ENCODE measurements at places on chromosomes 6 and 20.

GRCh38 chr6:20540683-20541082, 6.4 kb downstream of the CDKAL1 start:
- no peak for DNase-seq

GRCh38 chr20:34017610-34018009, 23.9 kb downstream of the RALY start:
- no peak for DNase-seq

- DNase-seq = no peak
Measured at GRCh38 chr6:138957903-138958302, 30.1 kb downstream of the REPS1 start.

GRCh38 chr6:131205481-131206244, 70.4 kb downstream of the AKAP7 start:
- no peak for DNase-seq

DNA sequence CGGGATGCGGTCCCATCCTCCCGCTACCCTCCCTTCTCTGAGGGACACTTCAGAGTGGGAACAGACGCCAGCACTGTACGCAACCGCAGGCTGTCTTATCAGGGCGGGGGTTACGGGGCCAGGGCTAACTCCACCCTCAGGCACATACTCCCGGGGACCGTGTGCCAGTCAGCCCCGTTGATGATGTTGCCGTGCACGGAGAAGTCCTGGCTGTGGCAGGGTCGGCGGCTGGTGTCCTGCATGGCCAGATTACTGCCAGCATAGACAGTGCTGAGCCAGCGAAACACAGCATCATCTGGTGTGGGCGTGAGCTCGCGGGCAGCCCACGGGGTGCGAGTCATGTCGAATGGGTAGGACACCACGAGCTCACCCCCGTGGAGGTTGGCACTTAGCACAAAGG, 5.0 kb downstream of the CPXM1 start:
- DNase-seq = no peak

DNA sequence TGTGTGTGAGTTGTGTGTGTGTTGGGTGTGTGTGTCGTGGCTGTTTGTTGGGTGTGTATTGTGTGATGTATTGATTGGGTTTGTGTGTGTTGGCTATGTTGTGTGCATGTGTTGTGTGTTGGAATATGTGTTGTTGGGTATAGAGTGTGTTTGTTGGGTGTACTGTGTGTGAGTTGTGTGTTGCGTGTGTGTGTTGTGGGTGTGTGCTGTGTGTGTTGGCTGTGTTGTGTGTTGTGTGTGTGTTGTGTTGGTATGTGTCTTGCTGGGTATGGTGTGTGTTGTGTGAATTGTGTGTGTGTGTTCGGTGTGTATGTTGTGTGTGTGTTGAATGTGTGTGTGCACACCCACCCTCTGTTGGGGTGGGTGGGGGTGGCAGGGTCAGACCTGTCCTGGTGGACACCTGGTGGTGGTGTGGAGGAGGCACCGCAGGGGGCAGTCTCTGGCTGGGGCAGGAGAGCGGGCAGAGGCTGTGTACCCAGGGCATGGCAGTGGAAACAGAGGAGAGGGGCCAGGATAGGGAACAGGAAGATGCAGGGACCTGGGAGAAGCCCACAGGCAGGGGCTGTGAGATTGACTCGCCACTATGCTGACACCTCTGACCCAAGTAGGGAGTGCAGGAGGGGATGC, 25.5 kb upstream of the PXDC1 start:
- DNase-seq = no peak

DNA sequence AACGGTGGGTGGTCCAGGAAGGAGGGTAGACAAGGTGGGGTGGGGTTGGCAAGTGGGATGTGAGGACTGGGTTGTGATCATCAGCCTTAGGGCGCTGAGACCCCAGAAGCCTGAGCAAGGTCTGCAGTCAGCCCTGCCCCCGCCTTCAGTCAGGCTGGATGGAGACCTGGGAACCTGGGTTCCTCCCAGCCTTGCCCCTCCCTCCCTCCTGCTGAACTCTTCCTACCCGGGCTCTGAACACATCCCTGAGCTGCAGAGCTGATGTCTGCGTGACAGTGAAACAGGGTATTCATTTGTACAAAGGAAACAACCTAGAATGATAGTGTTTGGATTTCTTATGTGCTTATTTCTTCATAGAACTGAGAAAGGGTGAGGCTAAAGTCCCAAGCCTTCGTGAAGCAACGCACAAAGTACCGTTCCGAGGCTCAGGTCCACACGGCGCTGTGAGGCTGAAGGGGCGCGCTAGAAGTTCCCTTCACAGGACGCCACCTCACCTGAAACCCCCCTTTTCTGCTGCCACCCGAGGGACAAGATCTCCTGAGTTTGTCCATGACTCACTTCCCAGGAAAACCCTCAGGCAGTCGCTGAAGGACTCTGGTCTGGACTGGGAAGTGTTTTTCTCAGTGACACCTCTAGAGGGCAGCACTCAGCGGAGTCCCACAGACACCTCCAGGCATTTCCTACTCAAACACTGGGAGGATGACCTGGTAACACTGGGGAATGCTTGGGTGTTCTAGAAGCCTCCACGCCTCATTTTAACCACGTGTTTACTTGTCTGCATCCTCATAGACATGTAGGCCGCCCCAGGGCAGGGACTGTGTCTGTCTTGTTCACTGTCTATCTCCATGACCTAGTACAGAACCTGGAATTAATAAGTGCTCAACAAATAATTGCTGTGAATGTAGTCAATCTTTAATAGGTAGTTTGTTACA, 1.2 kb downstream of the GSTA5 start:
- no peak for DNase-seq

GRCh38 chr6:33661106-33661838, 40.1 kb downstream of the ITPR3 start:
- no peak for DNase-seq

DNA sequence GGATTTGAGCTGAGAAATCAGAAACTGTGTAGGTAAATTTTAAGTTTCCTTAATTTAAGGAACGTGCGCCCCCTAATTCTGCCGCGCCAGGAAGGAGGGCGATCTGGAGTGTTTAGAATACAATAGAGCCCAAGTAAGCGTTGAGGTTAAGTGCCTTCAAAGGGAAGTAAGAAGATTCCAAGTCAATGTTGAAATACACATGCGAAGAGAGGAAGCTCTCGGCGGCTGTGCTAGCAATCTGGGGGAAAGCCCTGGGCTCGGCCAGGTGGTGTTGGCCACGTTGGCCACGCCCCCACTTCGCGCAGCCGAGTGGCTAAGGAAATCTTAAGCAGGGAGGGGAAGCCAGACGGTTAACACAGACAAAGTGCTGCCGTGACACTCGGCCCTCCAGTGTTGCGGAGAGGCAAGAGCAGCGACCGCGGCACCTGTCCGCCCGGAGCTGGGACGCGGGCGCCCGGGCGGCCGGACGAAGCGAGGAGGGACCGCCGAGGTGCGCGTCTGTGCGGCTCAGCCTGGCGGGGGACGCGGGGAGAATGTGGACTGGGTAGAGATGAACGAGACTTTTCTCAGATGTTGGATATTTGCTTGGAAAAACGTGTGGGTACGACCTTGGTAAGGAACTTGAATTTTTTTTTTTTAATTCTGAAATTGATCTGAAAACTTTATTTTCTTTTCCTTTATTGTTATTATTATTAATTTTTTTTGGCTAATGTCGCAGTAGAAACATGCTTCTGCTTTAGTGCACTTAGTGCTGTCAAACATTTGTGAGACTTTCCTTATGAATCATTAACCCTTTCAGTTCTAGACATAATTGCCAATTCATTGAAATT, at the start of gene PRDM1:
Gene PRDM1, plus strand, starts transcription at position 353 of the 830 bp plus-strand sequence. Its CDS starts 218 bp downstream, at position 571.
- peak; percentile 88 for DNase-seq

GRCh38 chr6:142823256-142823902, 121.6 kb downstream of the HIVEP2 start:
- DNase-seq = no peak

DNA sequence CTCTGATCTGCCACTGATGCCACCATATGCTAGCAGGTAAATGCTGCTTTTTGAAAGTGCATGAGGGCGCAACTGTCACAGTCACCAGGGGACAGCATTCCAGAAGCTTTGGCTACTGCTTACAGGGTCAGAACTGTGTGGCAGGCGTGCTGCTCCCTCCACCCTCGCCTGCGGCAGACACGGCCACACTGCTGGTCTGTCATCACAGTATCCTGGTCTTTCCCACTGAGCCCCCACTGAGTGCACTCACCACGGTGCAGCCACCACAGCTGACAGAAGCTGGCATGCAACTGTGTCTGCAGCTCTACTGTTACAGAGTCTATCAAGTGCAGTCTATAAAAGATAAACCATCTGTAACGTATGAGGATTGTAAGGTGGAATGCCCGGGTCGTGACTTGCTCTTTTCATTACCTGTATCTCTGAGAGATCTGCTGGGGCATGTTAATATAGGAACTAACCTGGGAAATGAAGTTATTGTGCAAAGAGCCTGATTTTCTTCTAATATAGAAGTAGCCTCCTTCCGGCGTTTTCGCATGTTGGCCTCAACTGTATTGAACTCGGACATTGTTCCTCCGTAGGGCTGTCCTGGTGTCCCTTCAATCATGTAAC, 24.5 kb downstream of the GCLC start:
- no peak for DNase-seq

GRCh38 chr6:84908304-84908904, 144.0 kb upstream of the TBX18 start:
- DNase-seq = no peak

GRCh38 chr6:43393602-43394001, 24.2 kb upstream of the ZNF318 start:
- no peak for DNase-seq

- no peak for DNase-seq
Measured at GRCh38 chr6:148959008-148959407, 212.2 kb downstream of the UST start.

DNA sequence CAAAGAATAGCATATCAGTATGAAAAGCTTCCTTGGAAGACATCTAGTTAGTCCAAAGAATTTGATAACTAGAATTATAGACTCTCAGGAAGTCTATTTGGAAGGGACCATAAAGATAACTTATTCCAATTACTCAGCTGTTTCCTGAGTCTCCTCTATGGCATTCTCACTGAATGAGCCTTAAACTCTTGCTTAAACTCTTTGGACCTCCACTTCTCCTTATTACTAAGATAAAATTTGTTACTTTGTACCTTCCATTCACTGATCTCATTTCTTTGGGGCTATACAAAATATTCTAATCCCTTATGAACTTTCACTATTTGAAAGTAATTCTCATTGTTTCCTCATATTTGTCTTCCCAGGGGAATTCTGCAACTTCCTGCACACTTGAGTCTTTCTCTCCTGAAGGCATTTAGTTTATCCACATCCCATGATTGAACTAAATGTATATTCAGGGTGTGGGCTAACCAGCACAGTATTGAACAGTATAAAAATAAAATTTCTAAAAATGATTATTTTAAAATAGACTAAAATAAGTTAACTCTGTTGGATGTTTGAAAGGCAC, 67.1 kb upstream of the NOTCH4 start:
- no peak for DNase-seq

- DNase-seq = no peak
Measured at GRCh38 chr20:50536333-50536732, 26.1 kb downstream of the PTPN1 start.

DNA sequence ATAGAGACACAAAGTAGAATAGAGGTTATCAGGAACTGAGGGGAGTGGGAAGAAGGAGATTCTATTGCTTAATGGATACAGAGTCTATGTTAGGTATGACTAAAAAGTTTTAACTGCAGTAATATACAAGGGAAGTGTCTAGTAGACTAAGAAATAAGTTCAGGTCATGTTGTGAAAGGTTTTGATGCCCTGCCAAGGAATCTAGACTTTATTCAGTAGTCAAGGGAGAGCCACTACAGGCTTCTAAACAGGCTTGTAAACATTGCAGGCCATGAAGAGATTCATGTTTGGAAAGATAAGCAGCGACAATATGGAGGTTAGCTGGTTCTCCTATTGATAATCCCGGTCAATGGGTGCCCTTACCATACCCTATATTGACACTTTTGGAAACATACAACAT, 352.8 kb upstream of the SOX4 start:
- no peak for DNase-seq

DNA sequence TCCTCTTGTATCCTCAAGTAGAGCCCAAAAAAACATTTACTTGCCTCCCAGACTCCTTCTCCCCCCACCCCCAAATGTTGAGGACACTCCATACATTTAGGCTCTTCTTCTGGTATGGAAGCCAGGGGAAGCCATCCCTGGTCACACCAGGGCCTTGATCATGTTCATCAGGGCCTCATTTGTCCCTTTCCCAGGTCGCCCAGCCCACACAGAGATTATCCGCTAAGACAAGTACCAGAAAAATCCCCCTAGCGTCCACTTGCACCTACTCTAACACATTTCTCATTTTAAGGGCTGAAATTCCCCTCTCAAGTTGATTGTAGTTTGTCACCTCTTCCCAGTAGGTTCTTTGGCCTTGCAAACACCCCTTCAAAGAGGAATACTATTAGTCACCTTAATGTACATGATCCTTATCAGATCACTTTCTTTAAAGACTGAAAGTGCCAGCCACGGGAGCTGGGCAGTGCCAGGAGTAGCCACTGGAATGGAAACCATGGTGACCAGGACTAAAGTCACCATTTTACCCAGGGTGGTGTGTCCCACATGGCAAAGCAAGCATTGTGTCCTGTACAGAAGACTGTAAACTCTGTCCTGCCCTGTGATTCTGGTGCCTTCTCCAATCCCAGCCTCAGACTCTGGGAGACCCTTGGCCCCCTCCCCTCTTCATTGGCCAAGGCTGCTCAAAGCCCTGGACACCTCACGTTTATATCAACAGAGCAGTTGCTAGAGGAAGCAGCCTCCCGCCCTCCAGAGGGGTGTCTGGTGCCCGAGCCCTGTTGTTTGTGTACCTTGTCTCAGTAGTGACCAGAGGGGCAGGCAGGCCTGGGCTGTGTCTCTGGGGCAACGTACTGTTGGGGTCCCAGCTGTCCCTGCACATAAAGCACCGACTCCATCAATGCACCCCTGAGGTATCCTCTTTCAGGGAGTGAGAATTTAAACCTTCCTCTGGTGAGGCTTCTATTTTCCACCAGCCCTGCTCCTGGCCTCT, 5.0 kb upstream of the APOBEC2 start:
- no peak for DNase-seq

- DNase-seq = no peak
Measured at GRCh38 chr6:142440600-142441293, 138.9 kb downstream of the ADGRG6 start.

DNA sequence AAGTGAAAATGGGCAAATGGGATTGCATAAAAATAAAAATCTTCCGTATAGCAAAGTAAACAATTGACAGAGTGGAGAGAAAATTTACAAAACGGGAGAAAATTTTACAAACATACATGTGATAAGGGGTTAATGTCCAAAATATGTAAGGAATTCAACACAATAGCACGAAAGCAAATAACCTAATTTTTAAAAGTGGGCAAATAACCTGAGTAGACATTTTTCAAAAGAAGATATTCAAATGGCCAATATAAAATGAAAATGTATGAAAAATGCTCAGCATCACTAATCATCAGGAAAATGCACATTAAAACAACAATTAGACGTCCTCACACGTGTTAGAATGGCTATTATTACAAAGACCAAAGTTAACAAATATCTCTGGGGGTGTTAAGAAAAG, 441.5 kb downstream of the HTR1B start:
- DNase-seq = no peak
